ENCODE measurements at places on chromosomes 5 and 9.

DNA sequence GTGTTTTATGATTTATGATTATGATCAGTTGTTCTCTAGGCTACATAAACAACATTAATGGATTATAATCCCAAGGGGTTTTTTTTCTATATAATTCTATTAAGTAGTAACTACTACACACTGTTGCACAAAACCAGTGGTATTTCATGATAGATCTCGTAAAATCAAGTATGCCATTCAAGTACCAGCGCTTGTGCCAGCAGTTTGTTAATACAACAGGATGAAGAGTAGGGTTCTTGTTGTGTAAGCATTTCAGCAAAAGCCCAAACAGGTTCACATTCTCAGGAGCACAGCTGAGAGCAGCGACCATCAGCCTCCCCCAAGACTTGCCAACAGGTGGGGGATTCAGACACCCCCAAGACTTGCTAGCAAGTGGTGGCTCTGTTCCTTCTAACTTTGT is 88.8 kb downstream of the CTNND2 start:
- DNase-seq, result no peak

GRCh38 chr9:110891760-110892159 is 146.5 kb downstream of the LPAR1 start:
- DNase-seq, result no peak

DNA sequence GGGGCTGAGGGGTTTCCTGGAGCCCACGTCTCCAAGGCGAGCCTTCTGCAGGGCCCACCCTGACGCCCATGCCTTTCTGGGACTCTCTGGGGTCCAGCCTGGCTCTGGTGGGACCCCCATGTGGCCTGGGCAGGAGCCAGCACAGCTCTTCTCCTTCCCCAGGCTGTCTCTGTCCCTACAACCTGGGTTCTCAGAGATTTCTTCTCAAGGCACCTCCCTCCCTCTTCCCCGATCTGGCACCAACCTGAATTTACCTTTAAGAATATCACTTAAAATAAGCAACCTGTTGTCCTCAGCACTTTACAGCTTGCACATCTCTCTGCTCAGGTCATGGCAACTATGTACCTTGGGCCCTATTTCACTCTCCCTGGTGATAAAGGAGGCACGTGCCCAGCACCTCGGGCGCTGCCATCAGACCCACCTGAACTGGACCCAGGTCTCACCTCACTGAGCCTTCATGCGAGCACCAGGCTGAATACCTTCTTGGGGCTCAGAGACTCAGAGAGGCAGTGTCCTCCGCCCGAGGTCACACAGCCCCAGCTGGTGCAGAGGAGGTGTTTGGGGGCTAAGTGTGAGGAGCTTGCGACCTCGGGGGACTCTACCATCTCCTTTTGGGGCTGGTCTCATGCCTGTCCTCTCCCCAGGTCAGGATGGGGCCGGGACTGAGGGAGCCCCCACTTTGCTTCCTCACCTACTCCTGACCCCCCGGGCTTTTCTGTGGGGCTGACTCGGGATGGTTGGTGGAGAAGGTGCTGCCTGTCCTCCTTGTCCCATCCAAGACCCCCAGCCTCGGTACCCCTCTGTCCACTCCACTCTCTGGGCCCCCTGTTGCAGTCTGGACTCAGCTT is 217.7 kb downstream of the C9orf50 start:
- DNase-seq, result no peak

- no peak for DNase-seq
These were observed 1388.3 kb upstream of the C9orf72 start for GRCh38 chr9:28961623-28962022.

GRCh38 chr5:37836592-37837413 is 3.0 kb downstream of the GDNF start:
- no peak for DNase-seq

- DNase-seq, result peak; percentile 52
These were observed 187.1 kb upstream of the BRINP1 start for GRCh38 chr9:119556129-119556875.

DNA sequence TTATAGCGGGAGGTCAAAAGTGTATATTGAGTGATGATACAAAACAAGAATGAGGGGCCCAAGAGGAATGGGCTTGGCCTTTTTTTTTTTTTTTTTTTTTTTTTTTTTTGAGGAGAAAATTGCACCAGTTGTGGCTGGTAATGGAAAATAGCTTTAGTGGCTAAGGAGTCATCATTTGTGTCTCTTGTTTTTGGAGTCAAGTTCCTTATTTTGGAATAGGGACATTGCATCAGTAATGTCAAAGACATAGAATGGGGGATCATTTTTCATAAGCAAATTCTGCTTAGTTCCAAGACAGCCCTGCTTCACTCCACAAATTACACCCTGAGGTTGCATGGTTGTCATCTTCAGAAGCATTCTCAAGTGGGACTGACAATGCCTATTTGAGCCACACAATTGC is 137.4 kb downstream of the STK32A start:
- no peak for DNase-seq

DNA sequence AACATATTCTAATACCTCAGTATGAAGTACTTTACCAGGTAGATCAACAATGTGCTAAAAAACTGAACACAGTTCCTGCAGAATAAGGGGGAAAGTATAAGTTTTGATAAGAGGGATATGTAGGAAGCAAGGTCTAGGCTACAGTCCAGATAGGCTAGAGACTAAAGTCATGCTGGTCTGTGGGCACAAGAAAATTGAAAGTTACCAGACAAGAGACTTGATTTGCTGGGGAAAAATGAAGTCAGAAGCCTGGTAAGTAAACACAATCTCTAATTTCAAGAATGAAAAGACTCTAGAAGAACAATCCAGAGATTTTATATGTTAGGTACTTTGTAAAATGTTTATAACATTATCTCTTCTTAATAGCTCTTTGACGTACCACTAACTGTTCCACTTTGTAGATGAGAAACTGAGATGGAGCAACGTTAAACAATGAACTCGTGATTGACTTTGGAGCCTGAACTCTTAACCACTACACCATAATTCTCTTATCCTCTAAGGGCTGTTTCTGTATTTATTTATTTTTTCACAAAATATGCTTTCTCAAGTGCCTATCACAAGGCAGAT is 19.5 kb downstream of the ADAMTS6 start:
- no peak for DNase-seq

GRCh38 chr5:170528976-170529375 is 25.2 kb downstream of the KCNIP1 start:
- DNase-seq, result no peak

- no peak for DNase-seq
These were observed 967 bp downstream of the NEURL1B start for GRCh38 chr5:172642051-172642409.

- DNase-seq, result no peak
These were observed 30.8 kb downstream of the CNTRL start for GRCh38 chr9:121105531-121105930.

DNA sequence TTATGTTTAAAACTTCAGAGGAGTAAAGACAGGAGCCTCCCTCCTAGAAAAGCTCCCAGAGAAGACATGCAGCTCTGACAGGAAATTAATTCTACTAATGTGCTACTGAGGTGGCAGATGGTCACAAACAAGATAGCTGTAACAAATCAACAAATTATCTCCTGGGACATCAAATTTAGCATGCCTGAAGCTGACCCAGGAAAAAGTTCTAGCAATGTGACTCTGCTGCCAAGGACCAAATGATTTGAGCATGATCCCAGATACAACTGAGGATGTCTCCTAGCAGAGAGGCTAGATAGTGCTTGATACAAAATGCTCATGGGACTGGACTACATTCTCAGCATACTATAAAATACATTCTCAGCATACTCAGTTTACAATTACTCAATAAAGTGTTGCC is 413.5 kb upstream of the SMC2 start:
- DNase-seq, result no peak

GRCh38 chr9:12801663-12802062 is 26.8 kb downstream of the LURAP1L start:
- DNase-seq, result no peak

- no peak for DNase-seq
These were observed 45.8 kb downstream of the MEIKIN start for GRCh38 chr5:131899686-131900085.

DNA sequence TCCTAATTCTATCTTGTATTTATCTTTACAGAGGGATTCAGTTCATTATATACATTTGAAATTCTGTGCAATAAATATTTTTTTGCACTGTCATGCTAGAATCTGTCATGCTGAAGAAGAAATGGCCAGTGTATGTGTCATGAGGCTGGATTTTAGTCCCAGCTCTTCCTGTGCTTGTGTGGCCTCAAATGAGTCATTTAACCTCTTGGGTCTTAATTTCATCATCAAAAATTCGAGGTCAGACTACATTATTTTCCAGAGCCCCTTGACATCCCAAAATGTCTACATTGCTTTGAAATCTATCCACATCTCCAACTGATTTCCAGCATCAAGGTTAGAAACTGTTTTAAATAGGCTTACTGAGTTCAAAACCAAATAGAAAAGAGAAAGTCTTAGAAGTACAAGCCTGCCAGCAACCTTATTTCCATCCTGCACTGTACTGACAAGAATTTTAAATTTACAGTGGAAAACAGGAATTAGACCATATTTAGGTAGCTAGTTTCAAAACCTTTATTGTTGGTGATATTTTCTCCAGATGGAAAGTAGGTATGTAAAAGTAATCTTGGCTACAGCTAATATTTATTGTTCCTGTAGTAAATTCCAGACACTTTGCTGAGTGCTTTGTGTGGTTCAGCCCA is 96.7 kb upstream of the MAMDC2 start:
- DNase-seq, result no peak

DNA sequence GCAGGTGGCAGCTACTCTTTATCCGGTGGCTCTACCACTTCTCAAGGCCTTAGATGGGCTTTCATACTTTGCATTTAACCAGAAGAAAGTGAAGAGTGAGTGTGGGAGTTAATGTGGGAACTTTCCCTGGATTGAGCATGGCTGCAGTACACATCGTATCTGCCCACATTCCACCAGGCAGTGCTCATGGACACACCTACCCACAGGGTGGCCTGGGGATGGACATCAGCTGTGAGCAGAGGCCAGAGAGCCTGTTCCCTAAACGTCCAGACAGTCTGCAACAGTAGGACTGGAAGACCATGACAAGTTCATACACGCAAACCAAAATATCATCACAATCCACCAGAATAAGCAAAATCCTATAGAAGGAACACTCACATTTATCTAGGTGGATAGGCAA is 213.8 kb downstream of the IRX1 start:
- no peak for DNase-seq

- DNase-seq, result no peak
These were observed 463.7 kb downstream of the CYLC2 start for GRCh38 chr9:103458826-103459225.

DNA sequence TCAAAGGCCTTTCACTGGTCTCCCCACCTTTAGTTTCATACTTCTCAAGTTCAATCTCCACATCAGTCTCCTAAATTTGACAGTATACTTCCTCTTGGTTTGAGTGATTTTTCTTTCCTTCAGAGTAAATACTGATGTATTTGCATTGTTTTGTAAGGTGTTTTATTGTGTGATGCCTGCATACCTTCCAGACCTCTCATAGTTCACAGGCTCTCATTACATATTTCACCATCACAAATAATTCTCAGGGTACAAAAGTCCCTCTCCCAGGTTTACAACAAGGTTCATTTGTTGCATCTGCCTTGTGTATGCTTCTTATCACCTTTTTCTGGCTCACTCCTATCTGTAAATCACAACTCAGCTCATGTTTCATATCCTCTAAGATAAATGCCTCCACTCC is 22.2 kb upstream of the TUSC1 start:
- no peak for DNase-seq

DNA sequence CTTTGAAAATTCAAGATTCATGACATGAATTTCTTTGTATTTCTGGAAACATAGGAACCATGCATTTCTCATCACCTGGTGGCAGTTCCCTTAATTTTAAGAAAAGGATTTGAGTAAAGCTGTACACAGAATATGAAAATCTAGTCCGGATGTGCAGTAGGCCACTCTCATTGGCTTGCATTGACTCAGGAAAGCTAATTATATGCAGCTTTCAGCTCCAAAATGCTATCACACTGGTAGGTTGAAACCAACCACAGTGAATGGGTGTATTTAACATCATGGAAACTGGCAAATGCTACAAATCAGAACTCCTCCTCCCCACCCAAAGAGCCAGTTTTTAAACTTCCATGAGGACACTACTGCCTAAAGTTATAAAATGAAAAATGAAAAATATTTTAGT is 161.6 kb upstream of the FBXL17 start:
- DNase-seq, result no peak

- DNase-seq, result no peak
These were observed 12.7 kb downstream of the CKMT2 start for GRCh38 chr5:81245871-81246235.

GRCh38 chr9:4780651-4781050 is 12.1 kb upstream of the RCL1 start:
- no peak for DNase-seq

DNA sequence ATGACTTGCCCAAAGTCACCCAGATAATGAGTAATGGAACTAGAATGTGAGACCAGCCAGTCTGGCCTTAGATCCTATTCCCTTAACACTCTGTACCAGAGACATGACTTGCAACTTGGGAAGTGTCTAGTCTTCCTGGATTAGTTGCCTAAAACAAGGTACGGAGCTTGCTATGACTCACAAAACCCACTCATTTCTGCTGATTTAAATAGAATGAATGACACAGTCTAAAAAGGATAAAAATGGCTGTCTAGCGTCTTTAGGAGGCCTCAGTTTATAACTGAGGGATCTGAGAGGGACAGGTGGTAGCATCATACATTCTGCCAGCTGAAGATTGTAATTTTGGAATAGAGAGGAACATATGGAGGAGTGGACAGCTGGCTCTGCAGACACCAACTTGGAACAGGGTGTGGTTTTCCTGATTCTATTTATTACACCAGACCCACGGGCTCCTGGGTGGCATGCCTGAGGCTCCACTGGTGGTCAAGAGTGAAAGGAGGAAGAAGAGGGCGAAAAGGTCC is 62.7 kb downstream of the ABLIM3 start:
- no peak for DNase-seq

GRCh38 chr5:82298668-82299067 is 20.5 kb upstream of the RPS23 start:
- DNase-seq, result no peak

DNA sequence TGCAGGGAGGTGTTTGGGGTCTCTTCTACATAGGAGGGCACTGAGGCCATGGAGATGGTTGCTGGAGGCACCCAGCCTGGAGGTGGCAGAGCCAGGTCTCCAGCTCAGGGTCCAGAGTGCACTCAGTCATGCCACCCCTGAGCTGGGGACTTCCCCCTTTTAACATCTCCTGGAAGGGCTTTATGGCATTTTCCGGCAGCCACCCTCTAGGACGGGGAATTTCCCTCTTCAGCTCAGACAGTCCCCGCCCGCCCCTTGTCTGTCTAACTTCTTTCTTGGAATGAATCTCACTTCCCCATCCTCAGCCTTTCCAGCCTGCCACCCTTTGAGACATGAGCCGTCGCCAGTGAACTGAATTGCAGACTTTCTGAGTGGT is 49.9 kb downstream of the COL15A1 start:
- no peak for DNase-seq

- no peak for DNase-seq
These were observed 57.1 kb downstream of the MAST4 start for GRCh38 chr5:66653325-66653724.

Measured in MM.1S (cell line).